ENCODE measurements at places on chromosomes 12 and 14.

- peak; percentile 61 for DNase-seq
These were observed 2.1 kb downstream of the TNS2 start for GRCh38 chr12:53051881-53052412.

- DNase-seq, result no peak
These were observed 1.1 kb upstream of the GNB3 start for GRCh38 chr12:6839482-6840201.

GRCh38 chr14:23319746-23320583, 1.3 kb upstream of the PABPN1 start:
- DNase-seq, result no peak

- no peak for DNase-seq
These were observed 112.0 kb downstream of the TTLL5 start for GRCh38 chr14:75773046-75773445.

GRCh38 chr12:104704224-104704779, 247.6 kb downstream of the CHST11 start:
- DNase-seq, result no peak

DNA sequence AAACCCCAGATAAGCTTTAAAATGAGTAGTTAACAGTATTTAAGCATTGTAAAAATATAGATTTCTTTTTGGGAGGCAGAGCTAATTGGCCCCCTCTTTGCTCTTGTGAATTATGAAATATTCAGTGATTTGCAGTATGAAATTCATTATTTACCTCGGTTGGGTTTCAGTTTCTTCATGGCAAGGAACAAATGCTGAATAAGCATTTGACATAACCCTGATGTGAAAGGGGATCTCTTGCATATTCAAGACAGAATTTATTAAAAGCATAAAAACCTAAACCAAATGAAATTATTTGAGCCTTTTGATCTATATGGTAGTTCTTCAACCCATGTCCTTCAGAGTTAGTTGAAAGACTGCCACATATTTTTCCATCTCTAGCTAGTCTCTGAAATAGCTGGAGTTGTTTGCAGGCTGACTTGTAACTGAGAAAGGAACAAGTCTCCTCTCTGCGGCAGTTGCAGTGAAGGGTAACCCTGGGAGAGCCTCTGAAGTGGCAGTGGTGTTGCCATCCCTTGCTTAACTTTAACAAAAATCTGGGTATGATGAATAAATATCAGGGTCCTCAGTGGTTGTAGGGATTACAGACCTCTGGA, 690 bp downstream of the AKAP6 start:
- DNase-seq, result no peak

All from left forelimb (tissue), 1 donor.